GM23338 (cell line): ENCODE measurements at places on chromosomes 5 and 9. TPM values are rescaled to one million over a fixed set of nuclear protein-coding genes. Genes with fewer than 3 reads are reported as not detected.

DNA sequence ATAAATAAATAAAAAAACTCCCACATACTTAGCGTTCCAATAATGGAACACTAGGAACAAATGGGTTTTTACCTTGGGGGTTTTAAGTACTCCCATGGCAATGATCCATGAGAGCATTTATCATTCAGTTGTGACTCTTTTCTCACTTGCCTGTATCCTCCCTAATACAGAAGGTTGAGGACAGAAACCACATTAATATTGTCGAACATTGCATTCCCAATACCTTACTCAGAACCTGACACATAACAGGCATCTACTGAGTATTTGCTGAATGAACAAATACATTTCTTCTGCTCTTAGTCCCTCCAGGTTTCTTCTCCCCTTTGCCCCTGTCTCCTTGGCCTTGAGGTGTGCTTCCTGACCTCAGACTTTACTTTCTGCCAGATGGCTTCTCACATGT is 175.9 kb downstream of the CEMIP2 start:
- H3K27me3 ChIP-seq = no peaks in the 10 kb centered on the region
- H3K36me3 ChIP-seq = peaks cover 5% of the 10 kb centered on the region; the same call in 1 of the 2 replicates
- DNase-seq = no peak
- peaks cover 8% of the 10 kb centered on the region for H3K4me1 ChIP-seq

DNA sequence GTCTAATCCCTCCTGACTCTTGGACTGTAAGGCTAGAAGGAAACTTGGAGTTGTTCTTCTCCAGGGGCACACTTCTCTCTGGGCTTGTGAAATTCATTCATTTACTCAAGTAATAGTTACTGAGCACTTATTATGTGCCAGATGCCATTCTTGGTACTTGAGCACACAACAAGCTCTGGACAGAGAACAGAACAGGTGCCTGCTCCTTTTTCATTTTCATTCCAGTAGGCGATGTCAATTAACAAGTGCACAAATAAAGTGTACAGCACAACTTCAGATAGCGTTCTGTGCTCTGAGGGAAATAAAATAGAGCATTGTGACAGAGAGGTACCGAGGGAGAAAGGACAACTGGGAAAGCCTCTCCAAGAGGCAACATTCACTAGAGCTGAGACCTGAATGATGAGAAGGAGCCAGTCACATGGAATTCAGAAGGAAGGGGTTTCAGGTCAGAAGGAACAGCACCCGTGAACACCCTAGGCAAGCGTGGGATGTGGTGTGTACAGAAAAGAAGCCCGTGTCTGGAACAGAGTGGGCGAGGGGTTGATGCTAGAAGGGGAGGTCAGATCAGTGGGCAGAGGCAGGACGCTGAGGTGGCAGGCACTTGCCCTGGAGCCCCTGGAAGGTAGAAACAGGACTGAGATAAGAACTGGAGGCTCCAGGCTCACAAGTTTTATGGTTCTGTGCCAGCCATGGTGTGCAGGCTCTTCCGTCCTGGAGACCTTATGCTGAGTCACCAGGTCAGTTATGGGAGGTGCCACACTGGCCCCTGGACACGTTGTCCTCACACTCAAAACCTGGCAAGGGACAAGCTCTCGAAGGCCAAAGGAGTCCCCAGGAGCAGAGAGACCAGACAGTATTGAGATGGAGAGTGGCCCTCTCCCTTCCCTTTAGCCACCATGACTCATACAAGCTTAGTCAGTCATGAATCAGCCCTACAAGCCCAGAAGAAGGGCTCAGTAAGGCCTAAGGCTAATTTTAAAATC is 7.2 kb upstream of the ABLIM3 start:
- H3K4me3 ChIP-seq = no peak overlapping the region
- no peak overlapping the region for H3K27ac ChIP-seq
- H3K36me3 ChIP-seq = no peaks in the 10 kb centered on the region

- peaks cover 87% of the 10 kb centered on the region for H3K27me3 ChIP-seq
- H3K27ac ChIP-seq = no peak overlapping the region
- H3K36me3 ChIP-seq = no peaks in the 10 kb centered on the region
- peak; percentile 96 for DNase-seq
Observed at GRCh38 chr5:88675708-88676636, 207.0 kb downstream of the MEF2C start.

GRCh38 chr9:70406434-70406862 is 8.0 kb downstream of the KLF9 start:
- H3K27ac ChIP-seq = no peak overlapping the region; the same call in 1 of the 2 replicates
- peak overlapping the region; percentile 11; the same call in 1 of the 2 replicates for H3K4me3 ChIP-seq
- no peaks in the 10 kb centered on the region for H3K36me3 ChIP-seq
- DNase-seq = peak; percentile 48
- peaks cover 22% of the 10 kb centered on the region for H3K27me3 ChIP-seq
- peaks cover 17% of the 10 kb centered on the region for H3K4me1 ChIP-seq

GRCh38 chr5:3175416-3175815 is 420.2 kb upstream of the IRX1 start:
- H3K27me3 ChIP-seq = no peaks in the 10 kb centered on the region
- H3K4me3 ChIP-seq = no peak overlapping the region
- no peak for DNase-seq
- H3K4me1 ChIP-seq = no peaks in the 10 kb centered on the region
- no peak overlapping the region for H3K27ac ChIP-seq

- no peak overlapping the region for H3K4me3 ChIP-seq
- H3K36me3 ChIP-seq = no peaks in the 10 kb centered on the region
- H3K27me3 ChIP-seq = peaks cover 6% of the 10 kb centered on the region; the same call in 1 of the 2 replicates
Observed at GRCh38 chr5:59161221-59162105, 578.6 kb downstream of the RAB3C start.

- H3K27me3 ChIP-seq = no peaks in the 10 kb centered on the region
- no peaks in the 10 kb centered on the region for H3K36me3 ChIP-seq
- DNase-seq = no peak
- H3K4me3 ChIP-seq = no peak overlapping the region
- no peak overlapping the region for H3K27ac ChIP-seq
- no peaks in the 10 kb centered on the region for H3K4me1 ChIP-seq
Observed at GRCh38 chr5:167657016-167657415, 634.4 kb upstream of the WWC1 start.

DNA sequence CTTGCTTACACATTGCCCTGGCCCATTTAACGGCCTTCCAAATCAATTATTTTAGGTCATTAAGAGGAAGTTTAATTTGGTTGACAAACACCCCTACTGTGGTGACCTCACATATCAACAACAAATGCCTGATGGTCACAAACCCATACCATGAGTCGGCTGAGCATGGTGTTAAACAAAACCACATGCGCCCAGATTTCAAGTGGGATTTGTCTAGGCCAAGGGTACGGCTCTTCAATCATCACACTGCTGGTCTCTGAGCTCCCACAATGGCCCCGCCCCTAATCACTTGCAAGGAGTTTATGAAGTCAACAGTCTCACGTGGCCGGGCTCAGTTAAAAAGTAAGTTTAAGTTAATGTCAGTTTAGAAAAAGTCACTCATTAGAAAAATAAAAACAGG is 243.8 kb downstream of the CRB2 start:
- no peaks in the 10 kb centered on the region for H3K27me3 ChIP-seq
- no peak overlapping the region for H3K27ac ChIP-seq
- no peak for DNase-seq
- peaks cover 5% of the 10 kb centered on the region; the same call in 1 of the 2 replicates for H3K4me1 ChIP-seq

BTNL9 gene
- 2.8 and 3.4 TPM in 2 replicates for total RNA-seq

- no peaks in the 10 kb centered on the region for H3K27me3 ChIP-seq
- no peaks in the 10 kb centered on the region for H3K36me3 ChIP-seq
- H3K4me1 ChIP-seq = peaks cover 38% of the 10 kb centered on the region
- H3K4me3 ChIP-seq = peak overlapping the region; percentile 70
- H3K27ac ChIP-seq = peak overlapping the region; percentile 85
Observed at GRCh38 chr9:71911908-71912335, 483 bp downstream of the C9orf85 start.

DNA sequence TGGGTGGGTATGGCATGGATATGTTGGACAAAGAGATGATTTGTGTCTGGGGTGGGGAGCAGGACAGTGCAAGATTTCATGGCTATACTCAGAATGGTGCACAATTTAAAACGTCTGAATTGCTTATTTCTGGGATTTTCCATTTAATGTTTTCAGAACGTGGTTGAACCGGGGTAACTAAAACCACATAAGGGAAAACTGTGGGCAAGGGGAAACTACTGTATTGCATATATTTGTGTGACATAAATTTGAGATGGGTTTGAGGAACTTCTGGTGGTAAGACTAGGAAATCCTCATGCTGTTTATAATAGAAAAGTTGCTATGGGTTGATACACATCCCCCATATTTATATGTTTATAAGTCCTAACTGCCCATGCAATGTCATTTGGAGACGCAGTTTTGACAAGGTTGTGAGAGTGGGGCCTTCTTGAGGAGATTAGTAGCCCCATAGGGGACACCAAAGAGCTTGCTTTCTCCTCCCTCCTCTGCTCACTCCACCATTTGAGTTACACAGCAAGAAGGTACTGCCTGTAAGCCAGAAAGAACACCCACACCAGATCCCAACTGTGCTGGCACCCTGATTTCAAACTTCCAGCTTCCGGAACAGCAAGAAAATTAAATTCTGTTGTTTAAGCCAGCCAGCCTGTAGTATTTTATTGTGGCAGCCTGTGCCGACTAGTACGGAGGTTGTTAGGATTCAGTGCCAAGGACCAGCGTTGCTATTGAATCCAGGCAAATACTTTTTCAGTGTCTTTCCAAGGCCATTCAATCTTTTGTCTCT is 2118.9 kb downstream of the MAT2B start:
- H3K4me3 ChIP-seq = no peak overlapping the region
- H3K4me1 ChIP-seq = peaks cover 6% of the 10 kb centered on the region
- H3K36me3 ChIP-seq = no peaks in the 10 kb centered on the region
- no peak for DNase-seq
- H3K27ac ChIP-seq = no peak overlapping the region
- no peaks in the 10 kb centered on the region for H3K27me3 ChIP-seq

- H3K36me3 ChIP-seq = no peaks in the 10 kb centered on the region
- H3K27me3 ChIP-seq = no peaks in the 10 kb centered on the region
- DNase-seq = no peak
- H3K4me1 ChIP-seq = no peaks in the 10 kb centered on the region
Observed at GRCh38 chr5:61504143-61504770, 172.2 kb downstream of the ZSWIM6 start.

DNA sequence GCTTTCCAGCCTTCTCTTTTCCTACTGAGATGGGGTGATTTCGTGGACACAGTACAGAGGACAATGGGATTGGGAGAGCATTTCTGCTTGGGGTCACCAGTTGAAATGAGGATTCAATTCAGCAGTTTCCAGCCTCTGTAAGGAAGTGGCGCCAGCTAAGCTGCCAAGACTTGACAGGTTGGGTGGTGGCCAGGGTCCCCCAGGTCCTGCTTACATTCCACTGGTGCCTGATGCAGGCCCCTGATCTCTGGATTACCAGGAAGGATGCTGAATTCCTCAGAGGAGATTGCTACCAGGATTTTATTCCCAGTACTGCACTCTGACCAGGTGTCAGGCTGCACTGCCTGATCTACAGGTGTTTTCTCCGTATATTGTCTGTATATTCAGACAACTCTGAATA is 119.7 kb downstream of the PSD2 start:
- H3K4me1 ChIP-seq = peaks cover 9% of the 10 kb centered on the region
- H3K4me3 ChIP-seq = no peak overlapping the region
- DNase-seq = no peak

NTNG2 gene
- 0.39 and 1.7 TPM in 2 replicates for total RNA-seq

TXNDC8 gene
- not detected in 2 replicates for total RNA-seq

FOXD1 gene
- total RNA-seq = 0.12 and 0.42 TPM in 2 replicates

- H3K4me3 ChIP-seq = no peak overlapping the region
- no peaks in the 10 kb centered on the region for H3K4me1 ChIP-seq
- H3K27me3 ChIP-seq = peaks cover 4% of the 10 kb centered on the region; the same call in 1 of the 2 replicates
Observed at GRCh38 chr5:56677690-56678305, 137.6 kb upstream of the MAP3K1 start.

GRCh38 chr5:35213608-35214007 is 16.7 kb downstream of the PRLR start:
- H3K36me3 ChIP-seq = no peaks in the 10 kb centered on the region
- H3K4me3 ChIP-seq = no peak overlapping the region
- no peak overlapping the region for H3K27ac ChIP-seq
- H3K4me1 ChIP-seq = no peaks in the 10 kb centered on the region
- H3K27me3 ChIP-seq = no peaks in the 10 kb centered on the region
- no peak for DNase-seq

- no peak overlapping the region for H3K4me3 ChIP-seq
- H3K27me3 ChIP-seq = no peaks in the 10 kb centered on the region
- H3K36me3 ChIP-seq = no peaks in the 10 kb centered on the region
- no peak for DNase-seq
- H3K27ac ChIP-seq = no peak overlapping the region
Observed at GRCh38 chr5:35198075-35198474, 32.2 kb downstream of the PRLR start.

- H3K27me3 ChIP-seq = no peaks in the 10 kb centered on the region
- H3K27ac ChIP-seq = no peak overlapping the region
- peak; percentile 84 for DNase-seq
- H3K4me3 ChIP-seq = no peak overlapping the region
- H3K4me1 ChIP-seq = no peaks in the 10 kb centered on the region
- no peaks in the 10 kb centered on the region; the same call in 1 of the 2 replicates for H3K36me3 ChIP-seq
Observed at GRCh38 chr9:137534256-137535119, 15.7 kb downstream of the PNPLA7 start.

GADD45G gene
- total RNA-seq = 12.7 and 15.8 TPM in 2 replicates

EIF4EBP3 gene
- total RNA-seq = 2.4 TPM in 1 of 2 replicates, not detected in the other

DNA sequence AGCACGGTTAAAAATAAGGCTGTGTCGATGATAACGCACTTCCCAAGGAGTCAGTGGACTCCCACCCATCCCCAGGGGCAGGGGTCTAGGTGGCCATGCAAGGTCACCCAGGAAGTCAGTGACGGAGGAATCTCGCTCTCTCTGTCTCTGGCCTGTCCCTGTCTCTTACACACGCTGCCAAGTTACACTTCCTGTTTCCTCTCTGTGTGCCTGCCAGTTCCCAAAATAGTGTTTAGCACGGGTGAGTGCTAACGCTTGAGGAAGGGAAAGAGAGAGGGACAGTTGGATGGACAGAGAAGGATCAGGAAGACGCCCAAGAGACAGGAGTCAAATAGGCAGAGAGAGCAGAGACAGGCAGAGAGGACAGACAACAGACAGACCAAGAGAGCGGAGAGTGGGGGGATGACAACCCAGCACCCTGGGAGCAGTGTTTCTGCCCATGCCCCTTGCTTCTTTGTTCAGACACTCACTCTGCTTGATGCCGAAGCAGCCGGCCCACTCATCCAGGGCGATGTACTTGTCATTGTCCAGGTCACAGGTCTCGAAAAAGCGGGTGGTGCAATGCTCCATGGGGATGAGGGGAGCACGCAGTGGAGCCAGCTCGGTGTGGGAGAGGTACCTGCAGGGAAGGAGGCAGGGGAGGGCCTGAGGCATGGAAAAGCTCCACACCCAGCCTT is 23.0 kb downstream of the SPARC start:
- DNase-seq = no peak
- no peaks in the 10 kb centered on the region for H3K4me1 ChIP-seq
- H3K27me3 ChIP-seq = no peaks in the 10 kb centered on the region

GRCh38 chr5:73797132-73797510 is 171.1 kb downstream of the ARHGEF28 start:
- no peaks in the 10 kb centered on the region for H3K36me3 ChIP-seq
- no peaks in the 10 kb centered on the region for H3K27me3 ChIP-seq
- no peak overlapping the region for H3K27ac ChIP-seq
- DNase-seq = no peak

GRCh38 chr5:166553778-166554177 is 1737.7 kb upstream of the WWC1 start:
- DNase-seq = no peak
- no peaks in the 10 kb centered on the region for H3K36me3 ChIP-seq
- H3K27ac ChIP-seq = no peak overlapping the region
- no peak overlapping the region for H3K4me3 ChIP-seq

DMRT3 gene
- not detected in 2 replicates for total RNA-seq

TAF11L5 gene
- total RNA-seq = not detected in 2 replicates
